NCI-H774 (cell line): ENCODE measurements at places on chromosomes 1 and 21.

GRCh38 chr1:9101510-9102146 lies 27.3 kb downstream of the GPR157 start:
- DNase-seq = no peak

GRCh38 chr1:156165083-156165482 lies 11.7 kb downstream of the SEMA4A start:
- no peak for DNase-seq

- no peak for DNase-seq
These were observed 91.2 kb downstream of the JAK1 start for GRCh38 chr1:64875101-64875500.

- DNase-seq = no peak
These were observed 45.1 kb downstream of the CDC7 start for GRCh38 chr1:91545506-91546300.

DNA sequence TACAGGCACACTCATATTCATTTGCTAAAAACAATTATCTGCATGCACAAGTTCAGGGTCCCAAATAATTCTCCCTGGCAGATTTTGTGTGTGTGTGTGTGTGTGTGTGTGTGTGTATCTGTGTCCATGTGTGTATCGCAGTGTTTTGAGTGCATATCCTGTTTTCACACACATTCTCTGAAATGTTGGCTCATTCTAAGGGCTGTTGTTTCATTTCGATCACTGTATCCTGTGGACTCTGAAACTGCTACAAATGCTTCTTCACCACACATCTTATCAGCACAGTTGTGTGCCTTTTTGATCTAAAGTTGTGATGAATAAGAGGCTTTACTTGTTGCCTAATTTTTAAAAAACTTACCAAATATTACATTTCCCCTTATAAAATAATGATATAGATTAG lies 34.6 kb downstream of the NR5A2 start:
- DNase-seq = no peak
